Urothelium cell line (cell line): ENCODE measurements at places on chromosomes 1 and 21.

DNA sequence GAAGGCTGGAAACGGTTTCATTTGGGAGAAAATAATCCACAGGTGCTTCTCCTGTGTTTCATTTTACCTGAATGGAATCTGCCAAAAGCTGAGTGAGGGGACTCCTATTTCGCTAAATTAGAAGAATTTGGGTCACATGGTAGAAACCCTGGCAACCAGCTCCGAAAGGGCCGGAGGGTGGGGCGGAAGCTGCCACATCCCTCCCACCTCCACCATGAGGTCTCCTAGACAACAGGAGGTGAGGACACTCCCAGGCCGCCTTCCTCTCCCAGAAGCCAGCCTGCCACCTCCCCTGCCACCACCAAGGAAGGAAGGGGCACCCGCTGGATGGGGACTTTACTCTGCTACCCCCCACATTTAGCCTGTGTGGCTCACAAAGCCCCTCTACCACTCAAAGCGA lies 199.9 kb upstream of the ZC3H12A start:
- no peak for DNase-seq

- DNase-seq, result no peak
These were observed 58.3 kb downstream of the ASTN1 start for GRCh38 chr1:177106196-177106595.

DNA sequence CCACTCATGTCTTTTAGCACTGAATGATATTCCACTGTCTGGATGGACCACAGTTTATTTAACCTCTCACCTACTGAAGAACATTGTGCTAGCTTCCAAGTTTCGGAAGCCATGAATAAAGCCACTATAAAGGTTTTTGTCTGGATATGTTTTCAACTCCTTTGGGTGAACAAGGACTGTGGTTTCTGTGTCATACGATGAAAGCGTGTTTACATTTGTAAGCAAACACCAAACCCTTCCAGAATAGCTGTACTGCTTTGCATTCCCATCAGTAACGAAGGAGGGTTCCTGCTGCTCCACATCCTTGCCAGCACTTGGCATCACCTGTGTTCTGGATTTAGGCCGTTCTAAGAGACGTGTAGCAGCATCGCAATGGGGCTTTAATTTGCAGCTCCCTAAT lies 10.7 kb upstream of the ARHGEF16 start:
- DNase-seq, result no peak

DNA sequence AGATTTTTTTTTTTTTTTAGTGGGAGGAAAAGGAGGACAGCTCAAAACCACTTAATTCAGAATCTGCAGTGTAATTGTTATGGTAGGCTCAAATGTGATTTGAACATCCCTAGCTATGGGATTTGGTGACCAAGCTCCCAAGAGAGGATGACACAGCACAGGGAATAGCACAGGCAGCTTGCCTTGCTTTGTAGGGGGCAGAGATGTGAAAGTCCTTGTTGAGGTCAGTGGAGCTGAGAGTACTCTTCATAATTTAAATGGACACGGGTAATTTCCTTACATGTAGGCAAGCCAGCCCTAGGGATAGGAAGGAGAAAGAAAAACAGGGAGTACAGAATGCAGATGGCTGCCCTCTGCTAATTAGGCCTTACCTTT lies 3.2 kb upstream of the UCK2 start:
- no peak for DNase-seq

DNA sequence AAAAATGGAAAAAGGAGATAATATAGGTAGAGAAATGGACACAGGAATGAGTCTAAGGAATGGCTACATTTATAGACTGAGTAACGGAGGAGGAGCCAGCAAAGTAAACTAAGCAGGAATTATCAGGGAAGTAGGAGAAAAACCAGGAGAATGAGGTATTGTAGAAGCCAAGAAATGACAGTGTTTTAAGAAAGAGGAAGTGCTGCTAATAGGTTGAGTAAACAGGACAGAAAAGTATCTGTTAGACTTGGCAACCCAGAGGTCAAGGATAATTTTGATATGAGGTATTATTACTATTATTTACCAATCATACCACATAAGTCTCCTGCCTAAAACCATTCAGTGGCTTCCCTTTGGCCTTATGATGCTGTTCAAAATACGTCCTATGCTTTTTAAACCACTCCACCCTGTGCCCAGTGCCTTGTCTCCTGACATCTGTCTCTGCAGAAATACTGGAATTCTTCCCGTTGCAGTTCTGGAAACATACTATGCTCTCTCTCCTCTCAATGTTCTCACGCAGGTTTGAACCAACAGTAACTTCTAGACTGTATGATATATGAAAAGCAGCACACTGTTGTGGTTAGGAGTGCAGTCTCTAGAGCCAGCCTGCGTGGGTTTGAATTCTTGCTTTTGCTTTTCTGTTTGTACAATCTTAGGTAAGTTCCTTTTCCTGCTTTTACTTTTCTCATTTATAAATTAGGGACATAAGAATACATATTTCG lies 24.6 kb upstream of the NEK7 start:
- DNase-seq, result no peak

DNA sequence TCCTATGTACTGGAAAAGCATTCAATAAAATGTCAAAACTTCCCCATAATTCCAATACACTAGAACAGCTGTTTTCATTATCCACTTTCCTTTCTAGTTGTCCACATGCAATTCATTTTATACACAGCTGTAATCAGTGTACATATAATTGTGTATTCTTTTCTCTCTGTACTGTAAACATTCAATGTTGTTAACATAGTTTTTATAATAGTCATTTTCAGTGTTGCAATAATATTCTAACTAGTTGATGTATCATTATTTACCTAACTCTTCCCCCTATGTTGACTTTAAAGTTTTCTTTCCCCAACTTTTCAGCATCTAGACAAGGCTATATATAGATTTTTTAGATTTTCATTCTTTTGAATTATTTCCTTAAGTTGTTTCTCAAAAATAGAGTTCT lies 44.4 kb downstream of the DIPK1A start:
- DNase-seq, result no peak

- DNase-seq, result no peak
These were observed 10.3 kb downstream of the CPLANE2 start for GRCh38 chr1:16226490-16227179.

DNA sequence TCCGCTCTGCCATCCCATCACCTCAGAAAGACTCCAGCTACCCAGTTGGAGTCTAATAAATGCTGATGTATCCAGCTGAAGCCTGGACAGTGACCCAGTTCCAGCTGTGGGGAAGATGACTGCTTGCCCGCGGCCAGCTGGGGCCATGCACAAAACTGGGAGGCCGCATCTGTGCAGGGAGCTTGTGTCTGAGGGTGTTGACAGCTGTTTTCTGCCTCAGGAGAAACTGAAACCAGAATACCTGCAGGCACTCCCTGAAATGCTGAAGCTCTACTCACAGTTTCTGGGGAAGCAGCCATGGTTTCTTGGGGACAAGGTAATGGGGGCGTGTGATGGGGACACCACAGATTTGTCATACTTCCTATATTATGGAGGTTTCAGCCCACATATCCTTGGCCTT lies 3.2 kb downstream of the GSTM2 start:
- no peak for DNase-seq

- no peak for DNase-seq
These were observed 10.0 kb downstream of the MAP3K6 start for GRCh38 chr1:27356619-27357280.

DNA sequence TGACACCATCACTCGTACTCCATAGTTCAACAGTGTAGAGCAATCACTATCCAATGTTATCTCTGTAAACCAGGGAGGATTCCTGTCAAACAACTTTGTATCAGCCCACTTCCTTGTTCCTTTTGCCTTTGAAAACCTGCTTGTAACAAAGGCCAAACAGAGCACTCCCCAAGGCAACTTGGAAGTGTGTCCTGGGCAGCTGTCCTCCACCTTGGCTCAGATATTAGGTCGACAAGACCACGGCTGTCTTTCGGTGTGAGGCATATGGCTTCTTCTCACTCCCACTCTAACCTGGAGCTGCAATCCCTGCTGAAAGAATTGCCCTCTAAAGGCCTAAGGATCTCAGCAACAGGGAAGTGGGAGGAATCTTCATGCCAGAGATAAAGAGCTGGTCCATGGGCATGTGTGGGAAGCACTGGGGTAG lies 66.7 kb downstream of the ITPKB start:
- no peak for DNase-seq

GRCh38 chr1:20183035-20183434 lies 2.9 kb upstream of the UBXN10 start:
- DNase-seq, result no peak

GRCh38 chr1:32666901-32667566 lies 16.0 kb downstream of the RBBP4 start:
- DNase-seq, result no peak

GRCh38 chr1:71351438-71351837 lies 270.6 kb upstream of the ZRANB2 start:
- DNase-seq, result no peak

DNA sequence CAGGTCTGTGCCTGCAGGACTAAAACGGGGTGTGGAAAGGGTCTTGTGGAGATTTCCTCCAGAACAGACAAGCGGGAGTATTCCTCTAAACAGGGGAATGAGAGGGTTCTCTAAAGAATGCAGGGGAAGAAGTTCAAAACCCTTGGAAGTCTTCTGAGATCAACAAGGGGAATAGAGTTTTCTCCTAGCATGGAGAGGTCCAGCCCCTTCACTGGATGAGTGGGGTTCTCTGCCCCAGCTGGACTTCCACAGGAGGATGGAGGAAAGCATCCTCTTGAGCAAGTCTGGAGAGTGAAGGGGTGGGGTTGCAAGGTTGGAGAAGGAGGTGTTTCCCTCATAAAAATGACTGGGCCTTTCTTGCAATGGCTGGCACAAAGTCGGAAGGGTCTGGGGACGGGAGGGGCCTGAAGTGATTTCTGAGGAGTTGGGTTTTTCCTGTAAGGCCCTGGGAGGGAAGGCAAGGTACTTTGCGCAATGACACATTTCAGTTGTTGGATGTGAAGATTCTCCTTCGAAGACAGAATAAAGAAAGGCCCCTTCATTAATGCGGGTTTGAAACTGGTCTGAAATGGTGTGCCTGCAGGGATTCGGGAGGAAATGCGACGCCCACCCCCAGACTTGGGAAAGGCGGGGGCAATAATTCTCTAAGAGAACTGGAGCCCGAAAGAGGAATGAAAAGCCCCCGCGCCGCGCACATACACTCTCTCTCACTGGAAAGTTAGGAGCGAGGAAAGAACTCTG lies 884 bp downstream of the SPATA6 start:
- DNase-seq, result no peak

DNA sequence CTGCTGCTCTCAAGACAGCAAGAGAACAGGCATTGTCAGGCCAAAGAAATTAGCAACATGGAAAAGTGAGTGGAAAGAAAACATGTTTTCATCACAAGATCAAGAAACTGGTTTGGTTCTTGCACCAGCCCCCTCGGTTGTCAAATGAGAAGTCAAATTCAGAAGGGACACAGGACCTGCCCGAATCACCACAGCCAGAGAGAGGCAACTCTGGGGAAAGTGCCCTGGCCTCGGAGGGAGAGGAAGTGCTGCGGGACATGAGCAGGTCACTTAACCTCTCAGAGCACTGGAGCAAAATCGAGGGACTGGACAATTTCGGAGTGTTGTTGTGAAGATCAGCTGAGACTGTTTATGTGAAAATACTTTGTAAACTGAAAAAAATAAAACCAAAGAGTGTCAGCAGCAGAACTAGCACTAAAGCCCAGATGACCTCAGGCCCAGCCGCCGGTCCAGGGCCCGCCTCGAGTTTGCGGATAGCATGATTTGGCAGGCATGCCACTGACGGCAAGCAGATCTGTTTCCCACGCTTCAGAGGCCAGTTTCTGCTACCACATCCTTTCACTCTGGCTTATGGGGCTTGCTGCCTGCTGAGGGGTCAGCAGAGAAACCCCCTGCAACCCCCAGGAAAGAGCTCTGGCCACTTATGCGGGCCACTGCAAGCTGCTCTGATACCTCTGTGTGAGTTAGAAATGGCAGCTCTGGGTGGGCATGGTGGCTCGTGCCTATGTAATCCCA lies 32.1 kb downstream of the CD247 start:
- DNase-seq, result no peak

DNA sequence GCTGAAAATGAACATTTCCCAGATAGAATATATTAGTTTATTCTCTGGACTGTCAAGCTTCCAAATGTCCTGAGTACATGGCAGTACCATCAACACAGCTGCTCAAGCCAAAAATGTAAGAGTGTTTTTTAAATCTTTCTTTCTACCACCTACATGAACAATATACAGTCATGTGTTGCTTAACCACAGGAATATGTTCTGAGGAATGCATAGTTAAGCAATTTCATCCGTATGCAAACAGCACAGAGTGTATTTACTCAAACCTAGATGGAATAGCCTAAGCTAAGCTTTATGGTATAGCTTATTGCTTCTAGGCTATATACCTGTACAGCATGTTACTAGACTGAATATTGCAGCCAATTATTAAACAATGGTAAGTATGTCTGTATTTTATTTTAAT lies 561.9 kb upstream of the ADGRL4 start:
- no peak for DNase-seq

GRCh38 chr1:2067393-2067792 lies 17.2 kb downstream of the PRKCZ start:
- DNase-seq, result no peak

DNA sequence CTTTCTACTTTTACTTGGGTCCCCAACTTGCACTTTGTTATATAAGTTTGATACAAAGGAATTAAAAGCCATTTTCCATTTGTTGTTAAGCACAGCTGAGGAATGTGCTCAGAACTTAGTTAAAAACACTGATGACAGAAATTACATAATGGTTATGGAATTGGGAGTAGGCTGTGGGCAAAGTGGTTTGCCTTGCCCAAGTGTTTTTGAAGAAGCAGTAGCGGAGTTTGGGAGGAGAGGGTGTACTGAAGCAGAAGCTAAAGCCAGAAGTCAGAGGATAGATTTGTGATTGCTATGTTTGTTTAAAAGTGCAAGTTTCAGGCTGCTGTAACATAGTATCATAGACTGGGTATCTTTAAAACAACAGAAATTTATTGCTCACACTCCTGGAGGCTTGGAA lies 391.8 kb downstream of the DUSP10 start:
- DNase-seq, result no peak

DNA sequence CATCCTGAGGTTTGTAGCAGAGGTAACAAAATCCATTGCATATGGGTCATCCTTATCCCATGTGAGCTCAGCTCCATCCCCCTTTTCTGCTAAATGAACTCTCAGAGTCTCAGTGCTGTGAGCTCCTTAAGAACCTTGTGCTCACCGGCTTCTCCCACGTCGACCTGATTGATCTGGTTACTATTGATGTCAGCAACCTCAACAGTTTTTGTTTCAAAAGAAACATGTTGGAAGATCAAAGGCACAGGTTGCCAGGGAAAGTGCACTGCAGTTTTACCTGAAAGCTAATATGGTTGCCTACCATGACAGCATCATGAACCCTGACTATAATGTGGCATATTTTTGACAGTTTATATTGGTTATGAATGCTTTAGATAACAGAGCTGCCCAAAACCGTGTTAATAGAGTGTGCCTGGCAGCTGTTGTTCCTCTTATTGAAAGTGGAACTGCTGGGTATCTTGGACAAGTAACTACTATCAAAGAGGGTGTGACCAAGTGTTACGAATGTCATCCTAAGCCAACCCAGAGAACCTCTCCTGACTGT lies 131.4 kb downstream of the HS2ST1 start:
- DNase-seq, result no peak

- no peak for DNase-seq
These were observed 11.5 kb downstream of the LRRN2 start for GRCh38 chr1:204673909-204674649.

- DNase-seq, result no peak
These were observed 10.5 kb downstream of the ADAMTS4 start for GRCh38 chr1:161188381-161188780.

GRCh38 chr1:154768456-154769125 lies 101.5 kb downstream of the KCNN3 start:
- DNase-seq, result no peak
